Fibroblast of skin of right biceps (primary cell): ENCODE measurements at places on chromosomes 3 and 15.

DNA sequence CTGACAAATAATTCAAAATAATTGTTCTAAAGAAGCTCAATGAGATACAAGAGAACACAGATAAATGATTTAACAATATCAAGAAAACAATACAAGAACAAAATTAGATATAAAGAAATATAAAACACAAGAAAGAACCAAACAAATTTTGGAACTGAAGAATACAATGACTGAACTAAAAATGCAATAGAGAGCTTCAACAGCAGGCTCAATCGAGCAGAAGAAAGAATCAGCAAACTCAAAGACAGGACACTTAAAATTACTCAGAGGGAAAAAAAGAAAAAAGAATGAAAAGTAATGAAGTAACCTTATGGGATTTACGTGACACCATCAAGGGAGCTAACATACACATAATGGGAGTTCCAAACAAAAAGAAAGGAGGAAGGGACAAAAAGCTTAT, 32.1 kb downstream of the CCDC54 start:
- DNase-seq = no peak

DNA sequence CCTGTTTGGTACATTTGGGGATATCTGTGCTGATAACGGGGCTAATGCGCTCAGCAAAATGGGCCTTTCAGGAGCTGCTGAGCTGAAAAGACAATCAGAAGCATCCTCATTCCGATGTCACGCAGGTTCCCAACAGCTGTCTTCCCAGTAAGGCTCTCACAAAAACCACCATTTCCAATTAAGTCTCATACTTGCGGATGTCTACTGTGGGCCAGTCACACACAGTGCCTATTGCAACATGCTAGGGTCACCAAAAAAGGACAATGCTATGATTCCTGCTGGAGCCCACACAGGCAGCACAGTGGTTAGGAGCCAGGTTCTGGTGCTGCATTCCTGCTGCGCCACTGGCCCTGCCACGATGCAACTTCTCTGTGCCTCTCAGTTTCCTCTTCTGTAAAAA, 16.4 kb upstream of the LDHAL6B start:
- DNase-seq = no peak

DNA sequence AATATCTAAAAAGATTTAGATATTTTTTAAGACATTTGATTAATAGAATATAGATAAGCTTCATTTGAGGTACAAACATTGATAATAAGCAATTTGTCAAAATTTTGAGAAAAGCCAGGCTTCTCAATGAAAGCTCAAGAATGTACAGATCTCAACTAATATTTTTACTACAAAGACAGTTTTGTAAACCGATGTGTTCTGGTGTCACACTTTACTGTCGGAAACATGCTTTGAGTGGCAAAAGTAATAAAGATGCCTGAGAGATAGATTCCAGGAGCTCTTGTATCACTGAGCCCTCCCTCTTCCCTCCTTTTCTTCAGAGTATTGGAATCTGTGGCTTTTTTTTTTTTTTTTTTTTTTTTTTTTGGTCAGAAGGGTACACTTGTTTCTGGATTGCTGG, 45.0 kb upstream of the THRB start:
- no peak for DNase-seq

- no peak for DNase-seq
Observed at GRCh38 chr15:66849393-66849745, 147.3 kb downstream of the SMAD6 start.
